ENCODE measurements at places on chromosomes 2 and 18. TPM values are rescaled to one million over a fixed set of nuclear protein-coding genes. Genes with fewer than 3 reads are reported as not detected.

Gene MAP3K19
- not detected for total RNA-seq

- DNase-seq = no peak
These were observed 56.9 kb downstream of the MCFD2 start for GRCh38 chr2:46858702-46859090.

DNA sequence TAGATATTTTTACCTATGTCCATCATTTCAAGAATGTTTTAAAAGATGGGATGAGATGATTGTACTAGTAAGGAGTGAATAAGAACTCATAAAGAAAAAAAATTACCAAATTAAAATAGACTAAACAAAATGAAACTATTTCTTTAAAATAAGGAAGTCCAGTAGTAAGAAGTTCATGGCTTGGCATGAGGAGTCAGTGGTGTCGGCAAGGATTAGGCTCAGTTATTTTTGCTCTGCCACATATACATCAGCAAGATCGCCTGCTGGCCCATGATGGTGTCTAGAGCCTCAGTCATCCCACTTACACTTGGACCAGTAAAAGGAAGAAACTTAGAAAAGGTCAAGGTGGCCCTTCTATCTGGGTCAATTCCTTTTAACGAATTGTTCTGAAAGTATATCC, 300.9 kb upstream of the SLC8A1 start:
- DNase-seq = no peak

DNA sequence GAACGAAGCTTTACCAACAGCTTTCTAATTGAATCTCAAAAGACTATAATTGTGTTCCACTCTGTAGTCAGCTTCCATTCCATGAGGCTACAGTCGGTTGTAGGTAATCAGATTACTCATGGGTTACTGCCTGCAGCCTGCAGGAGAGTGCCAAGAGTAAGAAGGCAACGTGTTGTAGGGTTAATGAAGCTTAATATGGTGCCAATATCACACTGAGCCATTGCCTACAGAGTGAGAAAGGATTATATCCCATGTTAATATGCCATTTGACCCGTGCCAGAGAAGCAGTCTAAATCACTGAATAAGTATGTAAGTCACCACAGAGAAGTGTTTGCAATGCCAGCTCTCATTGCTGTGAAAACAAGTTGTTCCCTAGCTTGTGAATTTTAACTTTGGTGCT, 734.5 kb upstream of the ACVR2A start:
- DNase-seq = no peak

- DNase-seq = no peak
These were observed 61.2 kb upstream of the ATL2 start for GRCh38 chr2:38438133-38438882.

DNA sequence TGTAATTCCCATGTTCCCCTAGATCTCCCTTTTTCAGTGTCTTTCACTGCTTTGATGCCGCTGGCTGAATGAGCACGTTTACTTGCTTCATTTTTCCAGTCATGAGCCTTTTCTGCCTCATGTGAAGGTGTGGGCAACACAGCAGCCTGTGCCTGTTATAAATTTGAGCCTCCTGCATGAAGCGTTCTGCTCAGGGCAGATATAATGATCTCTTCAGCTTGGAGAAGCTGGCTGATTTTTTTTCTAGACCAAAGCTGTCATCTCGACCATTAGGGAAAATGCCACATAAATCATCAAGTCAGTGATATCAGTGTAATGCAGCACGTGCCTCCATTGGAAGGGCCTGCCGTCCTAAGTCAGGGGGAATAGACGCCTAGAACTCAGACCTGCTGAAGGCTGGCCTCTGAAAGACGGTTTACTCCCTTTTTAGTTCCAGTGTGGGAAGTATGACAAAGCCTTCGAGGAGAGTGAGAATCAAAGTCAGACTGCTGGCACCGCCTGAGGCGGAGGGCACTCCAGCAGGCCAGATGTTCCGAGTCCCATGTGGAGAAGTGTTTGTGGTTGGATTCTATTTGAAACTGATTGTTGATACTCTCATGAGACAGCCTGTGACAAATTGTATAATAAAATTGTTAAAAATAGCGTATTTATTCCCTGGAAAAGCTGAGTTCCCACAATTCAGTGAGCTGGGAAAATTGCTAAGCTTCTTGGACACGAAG, 196.5 kb downstream of the MYO1B start:
- no peak for DNase-seq
